Stimulated activated naive CD4-positive, alpha-beta T cell treated with Interleukin-2 at 50 U/mL for 16 hours (primary cell): ENCODE measurements at places on chromosomes 1 and 21.

GRCh38 chr1:25700144-25700523, 83.5 kb downstream of the MAN1C1 start:
- no peak for DNase-seq

DNA sequence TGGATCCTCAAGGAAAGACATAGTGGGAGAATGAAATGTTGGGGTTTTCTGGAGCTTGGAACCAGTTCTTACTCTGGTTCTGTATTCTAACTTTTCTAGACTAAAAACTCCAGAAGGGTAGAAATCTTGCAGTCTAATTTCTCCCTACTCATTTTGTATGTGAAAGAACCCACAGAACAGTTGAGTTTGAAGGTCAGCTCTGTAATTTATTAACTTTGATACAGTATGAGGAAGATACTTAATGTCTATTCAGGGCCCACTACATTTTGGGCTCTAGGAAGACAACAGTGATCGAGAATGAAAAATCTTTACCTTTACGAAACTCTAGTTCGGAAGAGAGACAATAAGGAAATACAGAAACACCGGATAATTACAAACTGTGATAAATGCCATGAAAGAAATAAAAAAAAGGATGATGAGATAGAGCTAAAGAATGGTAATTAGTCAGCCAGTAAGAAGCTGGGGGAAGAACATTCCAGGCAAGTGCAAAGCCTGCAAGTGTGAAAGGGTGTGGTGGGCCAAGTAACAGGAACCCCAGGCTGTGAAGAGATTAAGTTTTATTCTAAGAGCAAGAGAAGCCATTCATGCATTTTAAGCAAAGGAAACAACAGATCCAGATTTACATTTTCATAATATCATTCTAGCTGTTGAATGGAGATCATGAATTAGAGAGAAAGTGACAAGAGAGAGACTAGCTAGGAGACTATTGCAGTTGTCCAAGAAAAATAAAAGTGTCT, 159.9 kb upstream of the HMCN1 start:
- DNase-seq = no peak

DNA sequence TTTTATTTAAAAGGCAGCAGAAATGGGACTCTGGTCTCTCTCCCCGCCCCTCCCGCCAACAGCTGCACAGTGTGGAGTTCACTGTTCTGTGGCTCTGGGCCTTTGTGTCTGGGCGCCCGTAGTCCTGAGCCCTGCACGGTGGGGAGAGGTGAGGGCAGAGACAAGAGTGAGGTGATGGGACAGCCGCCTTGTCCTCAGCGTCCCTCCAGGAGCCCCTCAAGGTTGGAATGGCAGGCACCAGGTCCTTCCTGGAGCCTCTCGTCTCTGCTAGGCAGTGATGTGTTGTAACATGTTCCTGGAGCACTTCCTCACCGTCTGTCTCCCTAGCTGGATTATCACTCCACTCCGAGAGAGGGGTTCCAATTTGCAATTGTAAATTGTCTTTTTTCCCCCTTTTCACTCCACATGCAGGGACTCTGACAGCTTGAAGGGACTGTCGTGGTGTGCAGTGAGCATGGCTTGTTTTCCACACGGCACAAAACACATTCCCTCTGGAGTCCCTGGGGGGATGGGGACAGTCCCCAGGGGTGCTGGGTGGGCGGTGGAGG, 44.6 kb upstream of the C1orf174 start:
- DNase-seq = no peak

DNA sequence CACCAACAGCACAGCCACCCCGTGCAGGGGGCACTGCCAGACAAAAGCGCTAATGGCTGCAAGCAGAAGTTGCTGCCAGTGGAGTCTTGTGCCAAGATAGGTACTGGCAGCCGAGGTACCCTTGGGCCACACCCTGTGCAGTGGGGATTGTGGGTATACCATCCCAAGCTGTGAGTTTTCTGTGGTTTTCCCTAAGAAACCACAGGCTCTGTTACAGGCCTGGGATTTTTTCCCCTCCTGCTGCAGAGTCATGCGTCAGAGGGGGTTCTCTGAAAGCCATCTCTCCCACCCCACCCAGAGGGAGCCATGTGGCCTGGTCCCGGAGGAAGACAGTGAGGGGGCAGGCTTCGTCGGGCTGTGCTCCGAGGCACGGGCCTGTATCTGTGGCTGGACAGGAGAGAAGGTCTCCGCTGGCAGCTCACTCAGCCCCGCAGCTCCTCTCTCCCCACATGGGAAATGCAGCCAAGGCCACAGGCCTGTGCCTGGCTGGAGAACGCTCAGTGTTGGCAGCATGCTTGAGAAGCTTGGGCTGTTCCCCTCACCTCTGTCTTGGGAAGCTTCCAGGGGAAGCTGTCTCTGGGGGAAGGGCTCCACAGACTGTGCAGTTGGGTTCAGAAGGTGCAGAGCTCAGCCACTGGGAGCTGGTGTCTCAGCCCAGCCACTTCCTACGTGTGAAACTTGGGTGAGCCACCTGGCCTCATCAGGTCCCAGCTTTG, 42.5 kb downstream of the NEK2 start:
- no peak for DNase-seq

- DNase-seq = no peak
These were observed 33.9 kb upstream of the PDC start for GRCh38 chr1:186494832-186495271.

DNA sequence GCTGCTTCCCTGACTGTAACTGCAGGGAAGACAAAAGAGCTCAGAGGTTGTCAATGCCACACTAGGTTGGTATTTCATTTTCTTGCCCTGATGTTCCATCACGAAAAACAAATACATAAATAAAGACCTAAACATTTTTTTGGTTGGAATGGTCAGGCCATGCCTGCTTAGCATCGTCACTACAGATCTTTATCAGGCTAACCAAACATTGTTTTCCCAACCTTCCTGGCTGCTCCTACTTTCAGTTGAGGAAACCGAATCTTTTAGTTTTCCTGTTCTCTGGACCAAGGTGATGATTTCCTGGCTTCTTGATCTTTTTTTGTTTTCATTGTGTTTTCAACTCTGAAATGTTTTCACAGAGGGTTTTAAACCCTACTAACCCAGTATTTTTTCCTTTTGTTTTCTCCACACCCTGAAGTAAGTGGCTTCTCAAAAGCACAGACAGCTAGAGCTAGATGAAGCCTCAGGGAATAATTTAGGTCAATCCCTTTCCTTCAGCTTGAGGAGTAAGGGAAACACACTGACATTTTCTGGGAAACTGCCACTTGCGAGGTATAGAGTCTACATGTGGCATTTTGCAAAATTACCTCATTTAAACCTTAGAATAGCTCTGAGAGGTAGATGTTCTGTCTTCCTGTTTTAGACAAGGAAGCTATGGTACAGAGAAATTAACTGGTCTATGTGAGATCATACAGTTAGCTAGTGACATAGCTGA, 67.2 kb upstream of the CNN3 start:
- no peak for DNase-seq

- no peak for DNase-seq
These were observed 1.2 kb upstream of the KIRREL1 start for GRCh38 chr1:157992031-157992832.

DNA sequence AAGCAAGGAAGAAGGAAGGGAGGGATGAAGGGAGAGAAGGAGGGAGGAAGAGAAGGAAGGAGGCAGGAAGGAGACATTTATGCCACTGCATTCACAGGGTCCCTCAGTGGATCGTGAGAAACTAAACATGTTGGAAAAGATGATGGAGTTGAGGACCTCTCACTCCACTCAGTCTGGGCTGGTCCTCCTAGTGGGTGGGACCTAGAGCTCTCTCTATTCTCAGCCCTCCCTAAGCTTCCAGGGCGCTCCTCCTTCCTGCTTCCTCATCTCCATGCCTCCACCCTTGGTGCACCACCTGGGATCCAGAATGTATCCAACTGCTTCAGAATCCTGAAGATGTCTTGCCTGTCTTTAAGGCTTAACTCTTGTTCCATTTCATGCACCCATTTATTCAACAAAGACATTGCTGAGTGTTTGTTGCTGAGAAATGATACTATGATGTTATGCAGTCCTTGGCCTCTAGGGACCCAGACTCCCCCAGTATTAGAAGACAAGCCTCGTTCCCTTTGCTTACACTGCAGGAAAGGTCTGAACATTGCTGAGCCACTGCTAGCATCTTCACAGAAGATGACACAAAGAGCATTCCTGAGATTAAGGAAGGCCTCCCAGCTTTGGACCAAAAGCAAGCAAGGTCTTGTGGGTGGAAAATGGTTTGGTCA, 88.5 kb downstream of the BEND5 start:
- no peak for DNase-seq
